ENCODE measurements at places on chromosomes 1 and 21.

GRCh38 chr1:6979003-6979613, 193.9 kb downstream of the CAMTA1 start:
- DNase-seq = no peak

DNA sequence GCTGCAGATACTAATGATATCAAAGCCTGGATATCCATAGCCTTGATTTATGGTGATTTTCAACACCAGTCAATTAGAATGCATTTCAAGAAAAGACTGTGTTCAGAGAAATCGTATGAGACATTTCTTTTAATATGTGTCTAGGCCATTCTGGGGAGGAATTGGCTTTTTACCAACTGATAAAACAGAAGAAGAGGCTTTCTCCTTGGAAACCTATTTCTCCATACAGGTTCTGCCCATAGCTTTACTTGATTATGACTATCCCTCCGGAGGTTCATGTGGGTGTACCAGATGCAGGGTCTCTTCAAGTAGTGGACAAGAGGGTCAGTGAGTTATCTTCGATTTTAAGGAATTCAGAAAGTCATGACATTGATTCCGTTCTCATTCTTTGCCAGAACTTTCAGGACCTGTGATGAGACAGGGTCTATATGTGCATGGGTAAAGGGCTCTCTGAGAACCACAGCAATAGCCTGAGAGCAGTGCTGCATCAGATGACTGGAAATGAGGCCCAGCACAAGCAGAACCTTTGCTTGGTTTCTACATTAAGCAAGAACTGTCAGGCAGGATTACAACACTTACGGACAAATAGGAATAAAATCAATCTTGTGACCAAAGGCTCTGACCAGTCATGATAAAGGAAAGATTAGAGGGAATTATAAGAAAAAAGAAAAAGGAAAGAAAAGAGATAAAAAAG, 263.7 kb upstream of the SGIP1 start:
- DNase-seq = no peak

- DNase-seq = no peak
These were observed 11.3 kb downstream of the TMCC2 start for GRCh38 chr1:205239078-205239477.

- no peak for DNase-seq
These were observed 159.0 kb upstream of the IGSF21 start for GRCh38 chr1:17948594-17948993.

DNA sequence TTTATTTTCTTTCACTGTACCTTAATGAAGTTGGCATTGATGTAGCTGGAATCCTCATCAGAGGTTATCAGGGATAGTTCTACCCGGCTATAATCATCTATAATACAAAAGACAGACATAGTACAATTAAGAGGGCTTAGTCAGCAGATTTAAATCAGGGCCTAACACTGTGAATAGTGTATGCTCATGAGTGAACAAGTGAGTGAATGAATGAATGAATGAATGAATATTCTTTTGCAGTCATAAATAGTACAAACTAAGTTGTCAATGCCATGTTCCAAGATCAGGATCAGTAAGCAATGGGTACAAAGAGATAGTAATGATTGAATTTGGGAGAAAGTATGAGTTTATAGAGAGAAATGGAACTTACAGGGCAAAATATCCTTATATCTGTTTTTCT, 12.5 kb downstream of the PTPN22 start:
- no peak for DNase-seq

All from kidney capillary endothelial cell (primary cell).